ENCODE measurements at places on chromosomes 4 and X.

- DNase-seq, result no peak
Observed at GRCh38 chrX:55742649-55743048, 25.1 kb downstream of the RRAGB start.

DNA sequence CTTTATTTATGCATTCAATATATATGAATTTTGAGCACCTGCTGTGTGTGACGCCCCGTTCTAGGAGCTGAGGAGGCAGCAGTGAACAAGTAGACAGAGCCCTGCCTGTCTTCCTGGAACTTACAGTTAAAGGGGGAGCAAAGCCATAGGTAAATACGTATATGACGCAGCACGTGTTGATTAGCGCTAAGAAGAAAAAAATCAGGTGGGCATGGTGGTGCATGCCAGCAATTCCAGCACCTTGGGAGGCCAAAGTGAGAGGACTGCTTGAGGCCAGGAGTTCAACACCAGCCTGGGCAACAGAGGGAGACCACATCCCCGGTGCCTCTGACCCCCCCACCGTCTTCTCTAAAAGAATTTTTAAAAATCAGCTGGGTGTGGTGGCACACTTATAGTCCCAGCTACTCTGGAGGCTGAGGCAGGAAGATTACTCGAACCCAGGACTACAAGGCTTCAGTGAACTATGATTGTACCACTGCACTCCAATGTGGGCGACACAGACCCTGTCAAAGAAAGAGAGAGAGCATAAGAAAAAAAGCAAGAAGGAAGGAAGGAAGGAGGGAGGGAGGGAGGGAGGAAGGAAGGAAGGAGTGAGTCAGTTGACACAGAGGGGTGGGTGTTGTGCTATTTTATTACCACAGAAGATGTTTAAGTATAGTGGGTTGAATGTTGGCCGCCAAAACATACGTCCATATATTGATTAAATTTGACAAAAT is 5.4 kb upstream of the KIAA0232 start:
- no peak for DNase-seq

DNA sequence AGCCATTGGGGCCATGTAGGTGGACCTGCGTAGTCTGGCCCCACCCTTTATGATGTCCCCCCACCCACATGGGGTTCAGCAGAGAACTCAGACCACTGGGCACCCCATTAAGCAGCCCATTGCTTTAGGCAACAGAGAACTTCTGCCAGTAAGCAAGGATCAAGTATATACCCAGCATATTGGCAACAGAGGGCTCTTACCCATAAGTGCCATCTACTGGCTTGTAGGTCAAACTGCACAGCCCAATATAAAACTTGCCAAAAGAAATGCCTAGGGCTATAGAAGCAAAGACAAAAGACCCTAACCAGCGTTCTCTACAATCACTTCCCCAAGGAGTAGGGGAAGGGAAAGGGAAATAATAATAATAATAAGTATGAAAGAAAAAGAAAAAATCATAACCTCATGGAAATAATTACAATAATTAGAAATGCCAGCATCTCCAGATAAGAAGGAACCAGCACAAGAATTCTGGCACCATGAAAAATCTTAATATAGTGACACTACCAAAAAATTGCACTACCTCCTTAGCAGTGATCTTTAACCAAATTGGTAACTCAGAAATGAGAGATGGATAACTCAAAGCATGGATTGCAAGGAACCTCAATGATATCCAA is 1090.7 kb downstream of the FAT4 start:
- no peak for DNase-seq

DNA sequence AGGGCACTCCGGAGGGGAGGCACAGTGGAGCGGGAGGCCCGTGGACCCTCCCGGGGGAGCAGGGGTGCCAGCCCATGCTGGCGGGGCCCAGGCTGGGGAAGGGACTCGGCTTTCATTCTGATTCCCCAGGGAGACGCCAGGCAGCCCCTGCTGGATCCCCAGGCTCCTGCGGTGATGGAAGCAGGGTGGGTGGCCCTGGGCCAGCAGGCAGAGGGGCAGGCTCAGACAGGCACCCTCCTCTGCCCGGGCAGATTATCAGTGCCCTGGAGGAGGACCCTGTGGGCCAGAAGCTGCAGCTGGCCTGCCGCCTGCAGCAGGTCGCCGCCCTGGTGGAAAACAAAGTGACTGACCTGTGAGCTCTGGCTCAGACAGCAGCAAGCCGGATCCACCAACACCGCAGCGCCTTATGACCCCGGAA is 2.1 kb upstream of the SRPK3 start:
- DNase-seq, result no peak

DNA sequence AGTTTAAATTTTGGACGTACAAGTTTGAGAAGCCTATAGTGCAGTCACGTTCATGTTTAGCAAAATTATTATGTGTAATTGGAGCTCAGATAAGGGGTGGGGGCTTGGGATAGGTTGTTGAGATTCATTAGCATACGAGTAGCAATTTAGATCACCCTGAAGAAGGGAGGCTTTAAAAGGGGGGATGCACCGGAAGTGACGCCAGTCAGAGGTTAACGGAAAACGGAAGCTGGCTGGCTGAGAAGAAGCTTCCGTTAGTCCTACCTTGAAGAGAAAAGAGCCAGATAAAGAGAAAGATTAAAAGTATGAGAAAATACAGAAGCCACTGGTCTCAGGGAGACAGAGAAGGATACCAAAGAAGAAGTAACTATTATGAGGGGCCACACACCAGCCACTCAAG is 1.1 kb upstream of the NXT2 start:
- no peak for DNase-seq

DNA sequence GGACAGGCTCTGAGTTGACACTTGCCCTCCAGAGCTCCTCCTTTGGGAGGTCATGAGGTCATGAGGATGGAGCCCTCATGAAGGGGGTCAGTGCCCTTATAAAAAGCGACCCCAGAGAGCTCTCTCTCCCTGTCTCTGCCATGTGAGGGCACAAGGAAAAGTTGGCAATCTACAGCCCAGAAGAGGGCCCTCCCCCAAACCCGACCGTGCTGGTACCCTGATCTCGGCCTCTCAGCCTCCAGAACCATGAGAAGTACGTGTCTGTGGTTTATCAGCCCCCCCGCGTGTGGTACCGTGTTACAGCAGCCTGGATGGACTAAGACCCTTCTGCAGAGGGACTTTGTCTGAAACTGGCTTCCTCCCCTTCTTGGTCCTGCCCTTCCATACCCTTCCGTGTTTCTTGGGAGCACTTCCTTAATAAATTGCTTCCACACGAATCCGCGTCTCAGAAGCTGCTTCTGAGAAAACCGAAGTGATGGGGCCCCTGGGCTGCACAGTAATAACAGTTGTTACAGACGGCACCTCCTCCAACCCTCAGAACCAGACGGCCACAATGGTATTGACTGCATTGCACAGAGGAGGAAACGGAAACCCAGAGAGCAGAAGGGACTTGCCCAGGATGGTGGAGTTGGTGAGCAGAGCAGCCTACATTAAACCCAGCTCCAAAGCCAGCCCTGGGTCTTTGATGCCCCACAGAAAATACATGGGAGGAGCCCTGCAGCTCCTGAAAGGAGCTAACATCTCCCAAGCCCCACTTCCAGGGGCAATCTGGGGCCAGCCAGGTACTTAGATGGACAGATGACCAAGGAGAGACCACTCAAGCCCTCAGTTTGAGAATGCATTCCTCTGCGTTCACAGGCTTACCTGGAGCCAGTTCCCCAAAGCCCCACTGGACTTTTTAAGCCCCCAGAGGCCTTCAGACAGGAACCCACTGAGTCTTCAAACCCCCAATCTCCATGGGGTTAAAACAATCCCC is 242.7 kb downstream of the BCOR start:
- DNase-seq, result peak; percentile 90

DNA sequence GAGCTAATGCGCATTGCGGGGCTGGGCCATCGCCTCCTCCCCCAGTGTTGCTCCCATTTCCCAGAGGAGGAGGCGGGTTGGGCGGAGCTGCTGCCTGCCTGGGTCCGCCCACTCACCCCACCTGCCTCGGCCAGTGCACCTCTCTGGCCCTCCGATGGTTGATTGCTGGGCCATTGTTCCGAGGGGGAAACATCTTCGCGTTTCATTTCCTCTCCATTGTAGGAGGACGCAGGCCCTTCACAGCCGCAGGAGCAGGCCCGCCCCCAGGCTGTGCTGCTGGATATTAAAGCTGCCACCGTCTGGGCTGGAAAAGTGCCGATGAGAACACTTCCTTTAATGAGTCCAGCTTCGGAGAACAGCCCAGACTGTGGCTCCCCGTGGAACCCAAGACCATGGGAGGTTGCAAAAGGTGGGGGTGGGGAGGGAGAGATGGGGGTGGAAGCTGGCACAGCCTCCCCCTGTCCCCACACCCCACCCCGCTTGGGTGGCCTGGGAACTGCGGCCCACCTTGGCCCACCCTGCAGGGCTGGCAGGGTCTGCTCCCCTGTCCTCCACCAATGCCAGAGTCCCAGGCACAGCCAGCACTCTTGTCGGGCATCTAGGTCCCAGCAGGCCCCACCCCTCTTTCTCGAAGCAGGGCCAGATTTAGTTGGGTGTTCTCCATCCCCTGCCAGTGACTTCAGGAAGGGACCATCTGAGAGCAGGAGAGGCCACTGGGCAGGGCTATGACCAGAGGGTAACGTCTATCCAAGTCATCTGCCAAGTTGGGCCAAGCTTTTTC is 96.6 kb downstream of the ADRA2C start:
- no peak for DNase-seq

DNA sequence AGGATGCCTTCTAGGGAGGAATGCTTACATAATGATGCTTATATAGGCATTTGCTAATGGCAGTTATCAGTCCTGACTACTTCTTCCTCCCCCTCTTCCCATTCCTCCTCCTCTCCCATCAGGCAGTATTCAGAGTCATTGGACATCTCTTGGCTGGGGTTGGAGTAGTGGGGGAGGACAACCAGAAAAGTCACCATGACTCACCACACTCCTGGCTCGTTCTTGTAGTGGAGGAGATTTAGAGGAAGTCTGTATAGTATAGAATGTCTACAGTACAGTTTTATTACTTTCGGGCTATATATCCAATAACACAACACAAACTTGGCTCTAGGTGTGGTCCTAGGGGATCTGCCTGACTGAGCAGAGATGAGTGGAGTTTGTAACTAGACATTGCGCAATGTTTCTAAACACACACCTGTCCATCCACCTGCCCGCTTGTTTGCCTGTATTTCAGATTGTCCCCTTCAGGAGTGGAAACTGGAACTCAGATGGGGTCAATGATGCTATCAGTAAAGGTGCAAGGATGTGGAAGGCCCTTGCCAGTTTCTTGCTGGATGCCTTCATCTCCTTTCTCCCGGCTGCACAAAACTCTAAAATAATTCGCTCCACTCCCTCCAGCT is 27.9 kb upstream of the KIAA1210 start:
- no peak for DNase-seq

- no peak for DNase-seq
Observed at GRCh38 chr4:152700151-152700550, 20.4 kb upstream of the TMEM154 start.

- no peak for DNase-seq
Observed at GRCh38 chr4:15392053-15392805, 35.6 kb upstream of the C1QTNF7 start.

- DNase-seq, result no peak
Observed at GRCh38 chr4:48352793-48353192, 11.5 kb downstream of the SLAIN2 start.

GRCh38 chr4:94534401-94535312 is 82.9 kb downstream of the PDLIM5 start:
- no peak for DNase-seq

DNA sequence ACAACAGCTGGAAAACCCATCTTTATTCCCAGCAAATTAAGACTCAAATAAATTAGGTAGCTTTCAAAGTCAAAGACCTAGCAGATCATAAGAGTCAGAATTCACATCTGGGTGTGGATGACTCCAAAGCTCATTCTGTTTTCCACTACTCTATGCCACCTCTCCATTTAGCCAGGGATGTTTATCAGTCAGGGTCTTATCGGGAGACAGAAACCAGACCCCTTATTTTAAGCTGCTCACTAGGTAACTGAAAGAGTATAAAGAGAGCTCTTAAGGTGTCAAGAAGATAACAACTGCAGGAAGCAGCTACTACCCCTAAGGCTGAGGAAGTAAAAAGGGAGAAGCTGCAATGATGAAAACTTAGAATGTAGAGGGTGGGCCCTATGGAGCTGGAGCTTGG is 333.7 kb upstream of the KLF3 start:
- DNase-seq, result no peak

DNA sequence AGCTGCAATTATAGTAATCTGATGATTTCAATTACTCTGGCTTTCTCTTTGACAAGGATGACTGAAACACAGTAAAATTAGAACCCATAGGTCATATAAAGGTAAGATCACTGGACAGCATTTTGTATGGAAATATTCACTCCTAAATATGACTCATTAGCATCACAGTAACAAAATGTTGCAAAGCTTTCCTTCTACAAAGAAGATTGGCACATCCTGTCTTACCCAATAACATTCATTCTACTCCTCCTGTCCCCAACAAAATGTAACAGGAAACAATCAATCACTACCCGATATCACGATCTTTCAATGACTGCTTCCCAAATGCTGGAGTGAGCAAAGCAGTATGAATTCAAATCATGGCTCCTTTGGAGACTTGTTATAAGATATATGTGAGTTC is 95.3 kb downstream of the FANCB start:
- DNase-seq, result no peak

DNA sequence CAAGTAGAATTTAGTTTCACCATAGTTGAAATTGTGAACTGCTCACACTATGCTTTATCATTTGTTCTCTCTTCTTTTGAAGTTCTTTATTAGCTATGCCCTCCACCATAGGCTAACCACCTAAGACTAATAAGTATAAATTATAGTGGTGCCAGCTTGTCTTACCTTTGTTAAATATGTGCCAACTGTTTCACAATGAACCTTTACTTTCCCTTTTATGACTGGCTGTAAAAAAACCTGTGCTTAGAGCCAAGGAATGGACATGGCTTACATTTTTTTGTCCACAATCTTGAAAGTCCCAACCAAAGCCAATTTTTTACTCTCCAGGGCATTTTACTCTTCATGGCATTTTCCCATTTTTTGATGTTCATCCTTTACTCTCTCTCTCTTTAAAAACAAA is 123.5 kb upstream of the LEF1 start:
- DNase-seq, result no peak

- no peak for DNase-seq
Observed at GRCh38 chrX:40108162-40108958, 10.6 kb upstream of the BCOR start.

- peak; percentile 2 for DNase-seq
Observed at GRCh38 chr4:146143888-146144287, 31.6 kb upstream of the LSM6 start.

GRCh38 chrX:13754765-13755164 is 20.2 kb downstream of the OFD1 start:
- DNase-seq, result no peak

DNA sequence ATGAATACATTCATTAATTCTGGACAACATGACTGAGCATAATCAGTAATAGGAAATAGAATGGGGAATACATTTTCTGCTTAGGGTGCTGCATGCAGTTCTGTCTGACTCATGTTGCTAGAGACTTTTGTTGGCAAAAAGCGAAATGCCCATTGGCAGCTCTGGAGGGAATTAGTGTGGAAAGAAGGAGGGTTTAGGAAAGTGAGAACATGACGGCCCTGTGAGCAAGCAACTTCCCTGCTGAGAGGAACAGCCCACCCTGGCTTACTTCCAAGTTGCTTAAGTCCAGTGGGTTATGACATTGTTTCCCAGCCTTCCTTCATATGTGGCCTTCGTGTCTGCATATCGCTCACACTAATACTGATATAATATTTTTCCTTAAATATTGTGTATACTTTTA is 13.8 kb downstream of the MAD2L1 start:
- peak; percentile 21 for DNase-seq

GRCh38 chr4:173752610-173753230 is 222.7 kb upstream of the HAND2 start:
- no peak for DNase-seq
